ENCODE measurements at places on chromosomes 4 and X. TPM values are rescaled to one million over a fixed set of nuclear protein-coding genes. Genes with fewer than 3 reads are reported as not detected.

CABS1 gene
- total RNA-seq = not detected

DNA sequence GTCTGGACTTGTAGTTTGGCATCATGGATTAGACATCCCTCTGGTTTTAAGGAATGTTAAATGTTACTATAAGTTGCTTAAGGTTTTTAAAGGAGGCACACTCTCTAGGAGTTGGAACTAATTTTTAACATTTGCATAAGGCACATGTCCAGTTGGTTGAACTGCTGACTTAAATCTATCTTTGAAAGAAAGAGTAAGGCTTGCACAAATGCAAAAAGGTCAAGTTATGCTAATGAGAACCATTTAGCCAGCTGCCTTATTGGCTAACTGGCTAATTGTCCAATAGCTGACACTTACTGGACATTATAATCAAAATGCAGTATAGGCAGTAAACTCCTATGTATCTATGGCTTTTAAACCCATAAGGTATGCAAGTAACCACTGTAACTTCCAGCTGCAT is 206.1 kb upstream of the TTC29 start:
- no peak for DNase-seq

MAML3 gene
- 6.5 TPM for total RNA-seq

- no peak for DNase-seq
Measured at GRCh38 chrX:3697701-3698279, 15.7 kb downstream of the PRKX start.

DNA sequence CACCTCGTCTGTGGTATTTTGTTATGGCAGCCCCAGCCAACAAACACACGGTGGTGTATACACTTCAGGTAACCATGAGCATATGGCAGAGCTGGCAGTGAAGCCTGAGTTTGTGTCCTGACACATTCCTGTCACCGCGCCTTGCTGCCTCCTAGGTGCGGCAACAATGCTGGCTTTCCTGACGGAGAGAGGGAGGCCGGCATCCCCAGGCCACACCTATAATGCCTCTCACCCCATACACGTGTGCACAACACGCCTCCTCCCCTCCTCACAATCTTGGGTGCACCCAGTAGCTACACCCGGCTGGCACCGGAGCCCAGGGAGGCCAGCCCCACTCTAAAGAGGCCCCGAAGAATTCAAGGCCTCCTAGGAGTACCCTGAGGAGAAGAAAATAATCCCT is 158.5 kb downstream of the NSUN7 start:
- DNase-seq = peak; percentile 65

GPR143 gene
- 17.2 TPM for total RNA-seq

DNA sequence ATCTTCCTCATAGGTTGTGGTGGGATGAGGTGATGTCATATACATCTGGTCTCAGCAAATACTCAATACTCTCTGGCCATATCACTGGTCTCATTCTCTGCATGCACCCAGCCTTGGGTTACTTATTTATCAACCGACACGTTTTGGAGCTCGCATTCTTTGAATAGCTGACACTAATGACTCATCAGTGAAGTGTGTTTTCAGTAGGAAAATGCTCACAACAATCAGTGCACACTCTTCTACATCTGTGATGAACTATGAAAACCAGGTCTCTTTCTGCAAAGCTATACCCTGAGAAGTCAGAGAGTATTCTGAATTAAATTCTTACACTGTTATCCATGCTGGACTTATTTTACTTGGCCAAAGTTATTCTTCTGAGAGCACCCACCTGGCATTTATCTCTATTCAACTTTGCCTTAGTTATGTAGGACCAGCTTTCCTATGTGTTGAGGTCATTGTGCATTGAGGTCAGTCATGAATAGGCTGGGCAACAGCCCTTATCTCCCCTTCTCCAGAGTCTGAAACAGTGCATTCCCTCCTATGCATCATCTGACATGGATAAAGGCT is 58.7 kb upstream of the DHX15 start:
- DNase-seq = no peak

SPANXA2 gene
- not detected for total RNA-seq
